ENCODE measurements at places on chromosomes 6 and 20.

GRCh38 chr20:50292591-50293283, 102.1 kb downstream of the CEBPB start:
- peak; percentile 92 for DNase-seq

GRCh38 chr6:30329331-30329730, 2.6 kb downstream of the TRIM39 start:
- DNase-seq, result no peak

DNA sequence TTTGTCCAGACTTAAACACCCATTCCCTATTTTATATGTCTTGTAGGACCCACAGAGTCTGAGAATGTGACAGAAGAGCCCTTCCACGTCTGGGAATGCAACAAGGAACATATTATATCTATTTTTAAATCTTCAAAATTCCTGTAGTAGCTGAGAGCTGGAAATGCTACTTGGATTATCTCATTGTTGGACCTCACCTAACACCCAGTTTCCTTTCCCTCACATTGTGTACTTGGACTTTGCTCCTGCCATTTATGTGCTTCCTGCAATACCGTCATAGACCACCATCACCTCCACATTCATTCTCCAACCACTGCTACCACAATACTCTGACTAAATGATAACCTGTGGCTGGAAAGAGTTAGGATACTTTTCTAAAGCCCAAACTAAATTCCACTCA, 335.4 kb downstream of the COL12A1 start:
- no peak for DNase-seq

DNA sequence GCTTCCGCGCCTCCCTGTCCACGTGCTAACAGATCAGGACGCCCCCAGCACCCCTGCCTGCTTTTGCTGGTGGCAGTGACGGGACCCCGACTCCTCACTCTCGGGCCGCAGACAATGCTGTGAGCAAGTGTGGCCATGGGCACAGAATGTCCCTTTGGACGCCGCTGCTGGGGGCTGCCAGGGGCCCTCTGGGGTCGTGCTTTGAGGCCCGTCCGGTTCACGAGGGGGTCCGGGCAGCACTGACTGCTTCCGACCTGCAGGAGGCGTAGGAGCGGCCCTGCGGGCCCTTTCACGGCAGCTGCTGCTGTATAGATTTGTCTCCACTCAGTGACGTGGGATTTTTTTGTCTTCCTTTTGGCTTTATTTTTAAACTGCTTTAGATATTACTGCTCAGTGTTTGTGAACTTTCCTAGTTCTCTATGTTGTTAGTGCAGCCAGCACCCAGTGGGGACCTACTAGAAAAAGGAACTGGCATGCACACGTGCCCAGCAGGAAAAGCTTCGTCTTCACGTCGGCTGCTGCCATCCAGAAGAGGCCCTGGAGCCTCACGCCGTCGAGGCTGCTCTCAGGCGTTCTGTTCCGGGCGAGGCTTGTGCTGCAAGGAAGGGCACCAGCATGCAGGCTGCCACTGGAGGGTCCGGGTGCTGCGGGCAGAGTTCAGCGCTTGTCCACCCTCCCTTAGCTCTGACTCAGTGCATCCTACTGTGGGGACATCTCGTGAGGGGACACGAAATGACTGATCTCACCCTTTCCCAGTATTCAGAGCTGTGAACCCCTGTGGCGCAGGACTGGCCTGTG, 21.7 kb downstream of the UCKL1 start:
- no peak for DNase-seq

GRCh38 chr6:30490026-30490876, 942 bp downstream of the HLA-E start:
- peak; percentile 87 for DNase-seq

DNA sequence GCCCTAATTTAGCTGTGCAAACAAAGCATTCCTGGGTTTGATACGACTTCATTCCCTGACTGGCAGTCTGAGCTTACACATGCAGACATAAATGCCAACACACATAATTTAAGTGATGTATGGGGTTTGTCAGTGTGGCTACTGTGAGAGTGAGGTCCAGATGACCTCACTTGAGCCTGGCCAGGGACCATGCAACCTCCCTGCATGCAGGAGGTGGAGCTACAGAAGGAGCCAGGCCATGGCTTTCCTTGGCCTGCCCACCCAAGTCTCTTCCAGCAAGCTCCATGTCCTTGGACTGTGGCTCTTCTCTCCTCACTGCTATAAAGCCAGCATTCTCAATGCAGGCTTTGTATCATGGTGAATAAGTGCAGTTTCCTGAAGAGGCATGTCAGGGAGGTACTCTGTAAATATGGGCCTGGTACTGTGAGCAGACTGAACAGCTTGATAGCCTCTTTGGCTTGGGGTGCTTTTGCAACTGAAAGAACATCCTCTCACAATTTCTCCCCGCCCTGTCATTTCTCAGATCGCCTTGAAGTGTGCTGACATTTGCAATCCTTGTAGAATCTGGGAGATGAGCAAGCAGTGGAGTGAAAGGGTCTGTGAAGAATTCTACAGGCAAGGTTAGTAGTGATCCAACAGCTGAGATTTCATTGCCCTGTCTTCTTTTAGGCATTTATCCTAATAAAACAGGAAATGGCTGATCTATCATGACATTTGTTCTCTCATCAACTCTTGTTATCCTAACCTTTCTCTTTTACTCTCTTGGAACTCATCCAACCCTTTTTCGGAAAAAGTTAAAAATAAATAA, 69.2 kb downstream of the MTFR2 start:
- DNase-seq, result no peak

- no peak for DNase-seq
These were observed 18.1 kb upstream of the ILRUN start for GRCh38 chr6:34714663-34715062.

DNA sequence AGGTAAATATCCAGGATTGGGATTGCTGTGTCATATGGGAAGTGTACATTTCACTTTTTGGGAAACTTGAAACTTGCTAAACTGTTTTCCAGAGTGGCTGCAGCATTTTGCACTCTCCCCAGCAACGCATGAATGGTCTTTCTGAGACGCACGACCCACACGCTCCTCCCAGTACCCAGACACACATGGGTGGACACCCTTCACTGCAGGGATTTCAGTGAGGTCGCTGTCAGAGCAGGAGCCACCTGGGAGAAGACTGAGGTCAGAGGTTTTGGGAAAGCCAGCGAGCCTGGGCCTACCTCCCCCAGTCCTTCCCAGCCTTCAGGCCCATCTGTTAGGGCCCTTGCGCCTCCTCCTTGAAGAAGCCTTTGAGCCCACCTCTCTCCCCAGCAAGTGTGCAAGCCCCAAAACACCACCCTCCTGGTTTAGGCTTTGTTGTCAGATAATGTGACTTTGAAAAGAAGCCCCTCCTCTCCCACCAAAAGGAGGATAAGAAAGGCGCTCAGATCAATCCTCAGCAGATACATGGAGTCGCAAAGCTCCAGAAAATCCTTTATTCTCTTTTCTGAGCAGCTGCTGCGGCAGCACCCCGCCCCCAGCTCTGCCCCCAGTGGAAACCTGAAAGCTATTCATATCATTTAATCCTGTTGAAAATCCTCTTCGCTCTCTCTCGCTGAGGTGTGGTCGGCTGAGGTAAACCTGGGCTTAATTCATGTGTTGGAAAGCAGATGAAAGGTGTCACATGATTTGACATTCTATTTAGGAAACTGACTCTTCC, 12.7 kb upstream of the JAG1 start:
- no peak for DNase-seq

DNA sequence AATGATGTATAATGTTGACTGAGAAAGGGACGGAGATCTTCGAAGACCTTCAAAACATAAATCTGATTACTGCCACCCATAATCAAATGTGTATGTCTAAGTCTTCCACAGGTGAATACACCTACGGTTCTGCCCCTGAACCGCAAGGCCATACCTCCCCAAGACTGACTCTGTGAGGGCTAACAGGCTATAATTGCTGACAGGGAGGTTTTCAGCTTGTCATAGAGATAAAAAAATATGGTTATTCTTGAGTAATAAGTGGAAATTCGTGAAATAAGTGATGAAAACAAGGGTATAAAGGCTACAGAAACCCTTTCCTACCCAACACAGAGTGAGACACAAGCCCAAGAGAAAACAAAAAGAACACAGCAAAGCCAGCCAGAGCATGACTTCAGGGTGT, 188.9 kb downstream of the ATXN1 start:
- DNase-seq, result no peak

- DNase-seq, result no peak
These were observed 3.8 kb downstream of the COL21A1 start for GRCh38 chr6:56243518-56244070.

DNA sequence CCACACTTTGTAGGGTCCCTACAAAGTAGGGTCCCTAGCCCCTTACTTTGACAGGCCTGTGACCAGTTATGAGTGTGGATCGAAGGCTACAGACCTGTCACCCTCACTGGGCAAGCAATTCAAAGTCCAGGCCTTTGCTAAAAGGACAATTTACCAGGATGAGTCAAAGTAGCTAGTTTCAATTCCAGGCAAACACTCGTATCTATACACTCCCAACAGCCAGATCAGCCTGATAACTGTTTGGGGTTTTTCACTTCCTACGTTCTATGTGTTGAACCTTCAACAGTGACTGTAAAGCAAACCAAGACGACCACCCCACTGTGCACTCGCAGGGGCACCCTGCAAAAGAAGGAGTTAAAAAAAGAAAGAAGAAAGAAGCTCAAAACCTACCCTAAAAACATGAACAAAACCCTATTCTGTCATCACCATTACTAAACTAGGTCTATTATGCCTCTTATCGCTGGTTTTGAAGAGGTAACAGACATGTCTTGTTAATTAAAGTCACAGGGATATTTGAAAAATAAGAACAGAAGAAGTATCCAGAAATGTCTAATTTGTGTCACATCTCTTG, 3.2 kb downstream of the GFOD1 start:
- DNase-seq, result peak; percentile 37

DNA sequence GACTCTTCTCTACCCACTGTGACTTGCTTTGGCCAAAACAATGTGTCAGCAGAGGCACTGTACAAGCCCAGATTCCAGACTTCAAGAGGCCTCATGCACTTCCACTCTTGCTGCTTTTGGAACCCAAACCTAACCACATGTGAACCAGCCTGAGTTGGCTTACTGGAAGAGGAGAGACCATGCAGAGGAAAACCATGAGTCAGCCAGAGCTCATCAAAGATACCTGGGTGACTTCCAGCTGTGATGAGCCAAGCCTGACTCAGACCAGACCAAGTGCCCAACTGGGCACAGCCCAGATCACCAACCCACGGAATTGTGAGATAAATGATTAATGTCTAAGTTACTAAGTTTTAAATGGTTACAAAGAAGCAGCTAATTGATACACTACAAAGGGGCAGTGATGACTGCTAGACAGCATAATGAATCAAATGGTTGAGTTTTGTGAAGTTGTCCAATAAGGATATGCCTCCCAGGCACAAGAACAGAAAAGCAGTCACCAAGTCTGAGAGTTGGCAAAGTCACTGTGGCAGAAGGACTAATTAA, 16.2 kb upstream of the BEND6 start:
- peak; percentile 87 for DNase-seq

DNA sequence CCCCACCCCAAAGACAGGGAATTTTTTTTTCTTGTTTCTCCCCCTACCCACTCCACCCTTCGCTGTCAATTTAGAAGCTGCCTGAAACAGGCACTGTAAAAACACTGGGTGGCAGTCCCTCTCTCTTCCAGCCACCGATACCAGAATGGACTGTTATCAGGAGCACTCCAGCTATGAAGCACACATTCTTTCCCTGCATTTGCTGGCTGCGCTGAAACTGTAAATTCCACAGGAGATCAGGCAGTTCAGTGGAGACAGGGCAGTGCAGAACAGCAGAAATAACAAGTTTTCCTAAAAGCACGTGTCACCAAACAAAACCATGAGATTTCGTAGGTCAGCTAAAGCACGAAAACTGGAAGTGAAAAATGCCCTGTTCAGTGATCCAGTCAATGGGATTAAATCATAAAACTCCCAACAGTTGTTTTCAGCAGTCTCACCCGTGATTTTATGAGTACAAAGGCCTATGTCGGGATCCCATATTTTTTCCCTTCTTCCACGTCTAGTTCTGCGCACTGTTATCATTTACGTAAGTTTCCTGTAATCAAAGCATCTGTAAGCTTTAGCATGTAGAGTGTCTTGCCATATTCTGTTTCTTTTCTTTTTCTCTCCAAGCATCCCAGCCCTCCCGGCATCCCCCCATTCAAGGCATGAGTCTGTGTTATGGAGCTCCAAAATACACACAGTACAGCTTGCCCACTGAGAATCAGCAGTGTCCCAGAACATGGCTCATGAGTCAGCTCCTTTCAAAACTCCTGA, 359.9 kb upstream of the EPHA7 start:
- DNase-seq, result no peak

DNA sequence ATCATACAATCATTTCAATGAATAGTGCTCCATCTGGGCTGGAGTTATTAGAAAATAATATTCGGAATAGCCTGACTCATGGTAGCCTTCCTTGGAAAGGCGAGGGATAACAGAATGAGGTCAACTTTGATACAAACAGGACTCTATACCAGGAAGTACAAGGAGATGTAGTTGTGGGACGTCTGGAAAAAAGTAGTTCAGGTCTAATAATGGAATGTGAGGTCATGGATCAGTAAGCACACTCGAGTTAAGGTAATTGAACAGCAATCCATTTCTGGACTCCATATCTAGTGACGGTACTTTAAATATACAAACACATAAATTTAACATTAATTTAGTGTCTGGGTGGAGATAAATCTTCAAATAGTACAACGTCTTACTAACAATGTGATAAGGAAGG, 1204.0 kb upstream of the ADGRB3 start:
- no peak for DNase-seq

DNA sequence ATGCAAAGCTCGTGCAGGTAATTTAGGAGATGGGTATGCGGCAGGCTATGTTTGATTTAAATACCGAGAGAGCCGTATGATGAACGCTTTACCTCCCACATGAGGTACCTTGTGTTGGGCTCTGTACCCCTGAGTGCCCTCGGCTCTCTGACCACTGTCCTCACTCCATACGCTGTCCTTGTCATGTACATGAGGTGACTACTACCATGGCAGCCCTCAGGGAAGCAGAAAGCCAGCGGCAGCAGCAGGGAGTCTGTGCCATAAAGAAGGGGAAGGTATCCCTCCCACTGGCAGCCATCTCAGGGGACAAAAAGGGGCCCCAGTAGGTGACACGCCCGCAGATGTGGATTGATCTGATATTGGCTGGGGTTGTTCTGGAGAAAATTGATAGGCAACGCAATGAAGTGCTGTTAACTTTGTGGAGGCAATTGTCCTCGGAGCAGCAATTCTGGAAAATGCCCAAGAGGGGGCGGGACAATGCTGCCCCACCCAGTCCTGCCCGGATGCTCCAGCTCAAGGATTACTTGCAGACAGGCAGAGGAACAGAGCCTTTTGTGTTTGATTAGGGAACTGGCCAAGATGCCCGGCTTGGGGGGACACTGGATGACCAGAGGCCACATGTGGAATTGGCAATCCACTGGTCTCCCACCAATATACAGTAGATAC, 38.0 kb upstream of the HSF2 start:
- no peak for DNase-seq

DNA sequence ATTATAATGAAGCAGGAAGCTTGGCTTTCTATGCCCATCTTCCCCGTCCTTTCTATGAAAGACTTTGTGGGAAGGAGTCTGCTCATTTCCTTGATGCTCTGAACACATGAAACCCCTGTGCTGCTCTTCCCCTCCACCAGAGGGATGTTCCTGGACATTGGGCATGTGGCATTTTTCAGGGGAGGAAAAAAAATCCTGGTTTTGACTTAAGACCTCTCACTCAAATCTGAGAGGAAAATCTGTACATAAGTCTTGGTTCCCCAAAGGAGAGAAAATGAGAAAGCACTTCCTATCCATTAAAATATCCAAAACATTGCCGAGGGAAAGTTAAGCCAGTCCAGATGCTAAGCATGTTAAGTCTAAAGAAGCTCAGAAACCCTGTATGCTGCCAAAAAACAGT, 393.0 kb downstream of the PAX1 start:
- DNase-seq, result no peak

GRCh38 chr20:16007962-16008361, 565.3 kb downstream of the KIF16B start:
- no peak for DNase-seq

Data from AG08396 (cell line).